ENCODE measurements at places on chromosomes 1 and 21.

DNA sequence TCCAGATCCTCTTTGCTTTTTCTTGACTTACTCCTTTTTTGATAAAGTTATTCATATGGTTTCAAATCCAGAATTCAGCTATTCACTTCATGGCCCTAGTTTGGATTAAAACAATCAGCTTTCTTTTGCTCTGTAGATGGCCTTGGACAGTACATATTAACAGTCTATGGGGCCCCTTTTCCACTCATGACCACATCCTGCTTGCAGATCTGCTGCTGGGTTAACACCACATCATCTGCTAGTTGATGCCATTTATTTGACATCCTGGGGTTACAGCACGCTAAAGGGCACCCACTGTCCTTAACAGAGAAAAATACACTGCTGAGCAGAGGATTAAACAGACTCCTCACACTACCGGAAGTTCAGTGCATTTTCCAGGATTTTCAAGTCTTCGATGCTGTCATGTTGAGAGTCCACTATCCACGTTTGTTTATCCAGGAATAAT, 941 bp upstream of the IFI16 start:
- DNase-seq: no peak

- DNase-seq: no peak
Observed at GRCh38 chr1:11888206-11888876, 29.6 kb upstream of the NPPB start.

GRCh38 chr1:206953126-206953525, 6.9 kb upstream of the PIGR start:
- DNase-seq: no peak

DNA sequence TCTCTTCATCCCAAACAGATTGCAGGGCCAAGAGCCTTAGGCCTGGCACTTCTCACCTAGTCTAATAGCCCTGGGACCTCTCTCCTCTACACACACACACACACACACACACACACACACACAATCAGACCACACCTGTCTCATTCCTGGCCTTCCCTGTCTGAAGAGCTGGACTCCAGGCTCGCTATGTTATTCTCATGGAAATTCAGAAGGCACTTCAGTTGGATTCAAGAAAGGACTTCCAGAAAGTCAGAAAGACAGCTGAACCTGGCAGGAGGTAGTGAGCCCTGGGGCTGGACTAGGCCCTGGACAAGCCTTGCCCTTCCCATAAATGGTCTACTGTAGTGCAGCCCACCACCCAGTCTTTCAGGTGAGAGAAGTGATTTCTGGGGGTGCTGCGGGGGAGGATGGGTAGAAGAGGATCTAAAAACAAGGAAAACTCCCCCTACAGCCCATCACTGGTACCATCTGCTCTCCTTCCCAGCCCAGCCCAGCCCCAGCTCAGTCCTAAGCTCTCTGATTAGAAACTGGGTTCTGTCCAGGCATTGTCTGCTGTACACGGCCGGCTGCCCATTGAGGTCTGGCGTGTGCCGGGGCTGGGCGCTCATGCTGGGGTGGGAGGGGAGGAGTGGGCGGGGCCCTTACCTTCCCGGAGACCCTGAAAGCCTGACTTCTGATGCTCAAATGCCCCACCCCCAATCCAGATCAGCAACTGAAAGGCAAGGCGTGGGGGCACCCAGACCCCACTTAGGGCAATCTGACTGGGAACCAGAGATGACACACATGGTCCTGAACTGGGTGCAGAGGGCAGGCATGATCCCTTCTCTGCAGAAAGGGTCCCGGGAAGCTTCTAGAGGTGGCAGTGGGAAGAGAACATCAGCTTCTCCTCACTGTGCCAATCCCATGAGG, 2.5 kb downstream of the KIF21B start:
- no peak for DNase-seq

DNA sequence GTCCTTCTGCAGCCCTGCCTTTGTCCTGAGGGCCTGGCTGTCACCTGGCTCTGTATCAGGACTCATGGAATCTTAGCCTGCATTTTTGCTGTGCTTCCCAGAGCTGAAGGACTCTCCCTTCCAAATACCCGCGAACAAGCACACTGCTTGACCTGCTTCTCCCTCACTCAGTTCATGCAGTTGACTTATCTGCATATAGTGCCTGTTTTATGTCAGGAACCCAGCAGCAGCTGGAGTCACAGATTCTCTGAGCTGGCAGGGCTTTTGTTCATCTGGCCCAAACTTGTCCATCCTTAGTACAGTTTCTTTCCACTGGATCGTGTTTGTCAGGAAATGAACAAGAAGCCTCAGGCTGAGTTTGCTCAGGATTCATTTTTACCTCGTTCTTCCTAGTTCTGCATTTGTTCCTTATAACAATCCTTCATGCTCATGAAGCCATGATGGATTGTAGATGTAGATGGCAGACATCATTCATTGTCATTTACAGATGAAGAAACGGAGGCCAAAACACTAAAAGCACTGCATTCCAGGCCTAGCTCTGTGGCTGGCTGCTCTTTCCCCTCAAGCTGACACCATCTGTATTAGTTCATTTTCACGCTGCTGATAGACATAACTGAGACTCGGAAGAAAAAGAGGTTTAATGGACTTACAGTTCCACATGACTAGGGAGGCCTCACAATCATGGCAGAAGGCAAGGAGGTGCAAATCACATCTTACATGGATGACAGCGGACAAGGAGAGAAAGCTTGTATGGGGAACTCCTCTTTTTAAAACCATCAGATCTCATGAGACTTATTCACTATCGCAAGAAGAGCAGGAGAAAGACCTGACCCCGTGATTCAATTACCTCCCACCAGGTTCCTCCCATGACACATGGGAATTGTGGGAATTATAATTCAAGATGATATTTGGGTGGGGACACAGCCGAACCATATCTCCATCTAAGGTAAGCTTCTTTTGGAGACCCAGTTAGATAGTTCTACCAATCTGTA, 150.9 kb downstream of the HIVEP3 start:
- DNase-seq: no peak

GRCh38 chr1:167083066-167083665, 7.0 kb downstream of the GPA33 start:
- no peak for DNase-seq

Measured in esophagus squamous epithelium (tissue), 5 donors.